ENCODE measurements at places on chromosomes 13 and 19.

DNA sequence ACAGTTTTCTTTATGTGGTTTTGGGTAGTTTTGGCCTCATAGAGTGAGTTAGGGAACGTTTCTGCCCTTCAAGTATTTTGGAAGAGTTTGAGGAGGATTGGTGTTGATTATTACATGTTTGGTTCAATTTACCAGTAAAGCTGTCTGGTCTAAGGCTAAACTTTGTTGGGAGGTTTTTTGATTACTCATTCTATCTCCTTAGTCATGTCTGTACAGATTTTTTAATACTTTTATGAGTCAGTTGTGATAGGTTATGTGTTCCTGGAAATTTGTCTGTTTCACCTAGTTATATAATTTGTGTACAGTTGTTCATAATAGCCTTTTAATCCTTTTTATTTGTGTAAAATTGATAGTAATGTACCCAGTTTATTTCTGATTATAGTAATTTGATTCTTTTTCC lies 20.4 kb downstream of the RNF17 start:
- no peak for DNase-seq

DNA sequence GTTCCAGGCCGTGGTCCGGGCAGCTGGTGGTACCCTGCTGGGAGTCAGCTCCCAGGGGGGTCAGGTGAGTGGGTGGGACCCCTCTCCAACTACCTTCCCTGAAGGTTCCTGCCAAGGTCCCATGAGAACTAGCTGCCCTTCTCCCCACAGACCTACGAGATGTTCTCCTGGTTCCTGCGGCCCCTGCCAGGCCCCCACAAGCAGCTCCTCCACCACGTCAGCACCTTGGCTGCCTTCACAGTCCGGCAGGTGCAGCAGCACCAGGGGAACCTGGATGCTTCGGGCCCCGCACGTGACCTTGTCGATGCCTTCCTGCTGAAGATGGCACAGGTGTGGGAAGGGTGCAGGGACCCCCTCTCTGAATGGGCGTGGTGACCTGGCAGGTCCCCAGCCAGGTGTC lies 5.5 kb downstream of the CYP2S1 start:
- DNase-seq = no peak

GRCh38 chr13:110964229-110965037 lies 49.6 kb upstream of the ANKRD10 start:
- no peak for DNase-seq

GRCh38 chr19:9863759-9864158 lies 28.6 kb downstream of the PIN1 start:
- DNase-seq = no peak

DNA sequence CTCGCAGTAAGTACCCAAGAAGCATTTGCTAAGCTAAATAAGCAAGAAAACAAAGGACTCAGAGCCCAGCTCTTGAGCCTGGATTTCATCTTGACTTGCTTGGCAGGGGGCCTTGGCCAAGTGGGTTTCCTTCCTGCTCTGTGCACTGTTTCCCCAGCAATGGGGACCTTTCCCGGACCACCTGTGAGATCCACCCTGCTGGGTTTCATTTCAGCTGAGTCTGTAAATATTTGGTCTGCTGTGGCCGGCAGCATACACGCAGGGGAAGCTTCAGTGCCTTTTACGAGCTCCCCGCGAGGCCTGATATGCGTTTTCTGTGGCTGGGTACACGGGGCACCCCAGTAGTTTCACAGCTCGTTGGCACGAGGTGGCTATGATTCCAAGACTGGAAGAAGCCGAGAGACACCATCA lies 12.4 kb upstream of the TINCR start:
- DNase-seq = no peak

DNA sequence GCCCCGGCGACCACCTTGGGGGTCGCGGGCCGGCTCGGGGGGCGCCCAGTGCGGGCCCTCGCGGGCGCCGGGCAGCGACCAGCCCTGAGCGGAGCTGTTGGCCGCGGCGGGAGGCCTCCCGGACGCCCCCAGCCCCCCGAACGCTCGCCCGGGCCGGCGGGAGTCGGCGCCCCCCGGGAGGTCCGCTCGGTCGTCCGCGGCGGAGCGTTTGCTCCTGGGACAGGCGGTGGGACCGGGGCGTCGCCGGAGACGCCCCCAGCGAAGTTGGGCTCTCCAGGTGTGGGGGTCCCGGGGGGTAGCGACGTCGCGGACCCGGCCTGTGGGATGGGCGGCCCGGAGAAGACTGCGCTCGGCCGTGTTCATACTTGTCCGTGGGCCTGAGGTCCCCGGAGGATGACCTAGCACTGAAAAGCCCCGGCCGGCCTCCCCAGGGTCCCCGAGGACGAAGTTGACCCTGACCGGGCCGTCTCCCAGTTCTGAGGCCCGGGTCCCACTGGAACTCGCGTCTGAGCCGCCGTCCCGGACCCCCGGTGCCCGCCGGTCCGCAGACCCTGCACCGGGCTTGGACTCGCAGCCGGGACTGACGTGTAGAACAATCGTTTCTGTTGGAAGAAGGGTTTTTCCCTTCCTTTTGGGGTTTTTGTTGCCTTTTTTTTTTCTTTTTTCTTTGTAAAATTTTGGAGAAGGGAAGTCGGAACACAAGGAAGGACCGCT lies 729 bp downstream of the STK11 start:
- DNase-seq = no peak

- peak; percentile 88 for DNase-seq
Measured at GRCh38 chr19:29404951-29405727, 120.7 kb upstream of the VSTM2B start.

DNA sequence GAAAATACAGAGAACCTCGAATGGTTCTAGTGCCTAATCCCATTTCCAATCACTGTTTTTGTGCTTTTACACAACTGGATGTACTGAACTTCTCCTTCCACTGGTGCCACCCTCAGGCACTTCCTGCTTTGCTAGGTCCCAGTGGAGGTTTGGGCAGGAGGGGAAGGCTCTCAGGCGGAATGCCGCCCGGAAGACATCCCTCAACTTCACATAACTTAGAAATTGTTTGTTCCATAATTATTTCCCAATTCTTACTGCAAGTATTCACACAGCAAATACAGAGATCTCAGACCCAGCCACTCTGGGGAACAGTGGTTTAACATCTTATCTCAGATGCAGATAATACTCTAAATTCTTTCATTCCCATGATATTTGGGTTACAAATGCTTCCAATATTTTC lies 195.7 kb upstream of the IPO5 start:
- DNase-seq = no peak

GRCh38 chr19:32404933-32405430 lies 588 bp upstream of the DPY19L3 start:
- DNase-seq = no peak

DNA sequence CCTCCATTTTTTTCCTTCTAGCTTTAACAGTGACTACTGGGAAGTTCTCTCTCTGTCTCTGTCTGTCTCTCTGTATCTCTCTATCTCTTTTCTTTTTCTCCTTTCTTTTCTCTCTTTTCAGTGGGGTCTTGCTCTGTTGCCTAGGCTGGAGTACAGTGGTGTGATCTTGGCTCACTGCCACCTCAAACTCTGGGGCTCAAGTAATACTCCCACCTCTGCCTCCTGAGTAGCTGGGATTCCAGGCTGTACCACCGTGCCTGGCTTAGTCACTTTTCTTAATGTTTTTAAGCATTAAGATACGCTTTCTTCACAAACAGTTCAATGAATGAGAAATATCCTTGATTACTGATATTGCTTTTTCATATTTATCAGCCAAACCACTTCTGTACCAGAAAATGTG lies 13.1 kb downstream of the PCCA start:
- DNase-seq = no peak

- DNase-seq = no peak
Measured at GRCh38 chr13:71017607-71018006, 849.4 kb downstream of the DACH1 start.

DNA sequence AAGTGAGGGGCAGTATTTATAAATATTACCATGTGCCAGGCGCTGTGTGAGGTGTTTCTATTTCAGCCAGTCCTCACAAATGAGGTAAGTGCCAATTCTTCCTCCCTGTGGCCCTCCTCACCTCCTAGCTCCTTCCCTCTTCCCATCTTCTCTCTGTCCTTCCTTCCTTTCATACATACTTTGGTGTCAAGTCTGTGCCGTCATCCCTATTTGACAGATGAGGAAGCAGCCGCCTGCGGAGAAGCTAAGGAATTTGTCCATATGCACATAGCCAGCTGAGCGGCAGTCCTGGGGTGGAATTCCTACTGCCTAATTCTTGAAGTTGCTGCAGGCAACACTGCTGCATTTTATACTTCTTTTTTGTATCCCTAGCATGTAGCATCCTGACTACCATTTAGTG lies 150.8 kb downstream of the B3GLCT start:
- no peak for DNase-seq

DNA sequence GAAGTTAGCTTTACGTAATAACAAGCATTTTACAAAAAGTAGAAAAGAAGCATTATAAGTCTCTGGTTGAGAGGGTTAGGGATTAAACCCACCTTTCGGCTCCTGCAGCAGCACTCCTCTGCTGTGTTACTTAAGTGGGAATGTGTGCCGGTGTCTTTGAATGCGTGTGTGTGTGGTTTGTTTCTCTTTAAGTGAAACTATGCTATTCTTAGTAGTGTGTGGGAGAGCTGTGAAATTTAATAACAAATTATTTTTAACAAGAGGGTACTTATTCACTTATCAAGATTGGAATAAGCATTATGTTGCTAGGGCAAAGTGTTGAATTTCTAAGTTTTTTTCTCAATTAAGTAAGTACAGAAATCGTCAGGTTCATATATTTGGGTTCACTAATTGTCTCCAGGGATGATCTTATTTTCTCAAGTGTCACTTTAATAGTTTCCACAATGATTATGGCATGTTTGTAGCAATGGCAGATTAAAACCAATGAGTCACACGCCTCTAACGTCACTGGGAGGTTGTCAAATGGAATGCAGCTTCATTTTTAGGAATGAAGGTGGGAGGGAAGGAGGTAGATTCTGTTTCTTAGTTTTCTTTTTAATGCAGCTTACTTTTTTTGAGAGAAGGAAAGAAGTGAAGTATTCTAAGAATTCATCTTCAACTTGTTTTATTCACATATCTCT lies 151.3 kb downstream of the LMO7 start:
- DNase-seq = no peak

DNA sequence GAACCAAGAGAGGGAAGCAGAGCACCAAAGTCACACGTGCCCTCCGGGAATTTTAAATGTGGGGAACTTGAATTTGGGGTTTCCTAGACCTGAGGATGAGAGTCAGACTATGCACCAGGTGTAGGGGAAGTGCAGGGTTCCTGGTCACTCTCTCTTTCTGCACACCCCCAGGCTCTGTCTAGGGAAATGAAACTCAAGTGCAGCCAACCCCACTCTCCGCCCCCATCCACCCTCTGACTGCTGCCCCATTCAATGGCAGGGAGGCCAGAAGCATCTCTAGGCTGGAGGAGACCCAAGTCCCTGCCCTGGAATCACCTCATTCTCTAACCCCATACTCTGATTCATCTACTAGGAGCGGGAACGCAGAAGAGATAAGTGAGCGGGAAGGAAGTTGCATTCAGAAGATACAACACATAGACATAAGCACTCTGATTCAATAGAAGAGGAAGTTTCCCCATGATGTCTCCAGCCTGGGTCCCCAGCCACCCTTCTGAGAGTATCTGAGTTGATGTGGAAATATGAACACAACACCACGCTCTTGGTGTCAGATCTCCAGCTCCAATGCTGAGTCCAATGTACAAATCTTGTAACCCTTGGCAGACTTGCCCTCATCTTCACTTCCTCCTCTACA lies 4.7 kb upstream of the SIGLEC14 start:
- no peak for DNase-seq

GRCh38 chr13:102571075-102571474 lies 25.7 kb upstream of the TPP2 start:
- DNase-seq = no peak

DNA sequence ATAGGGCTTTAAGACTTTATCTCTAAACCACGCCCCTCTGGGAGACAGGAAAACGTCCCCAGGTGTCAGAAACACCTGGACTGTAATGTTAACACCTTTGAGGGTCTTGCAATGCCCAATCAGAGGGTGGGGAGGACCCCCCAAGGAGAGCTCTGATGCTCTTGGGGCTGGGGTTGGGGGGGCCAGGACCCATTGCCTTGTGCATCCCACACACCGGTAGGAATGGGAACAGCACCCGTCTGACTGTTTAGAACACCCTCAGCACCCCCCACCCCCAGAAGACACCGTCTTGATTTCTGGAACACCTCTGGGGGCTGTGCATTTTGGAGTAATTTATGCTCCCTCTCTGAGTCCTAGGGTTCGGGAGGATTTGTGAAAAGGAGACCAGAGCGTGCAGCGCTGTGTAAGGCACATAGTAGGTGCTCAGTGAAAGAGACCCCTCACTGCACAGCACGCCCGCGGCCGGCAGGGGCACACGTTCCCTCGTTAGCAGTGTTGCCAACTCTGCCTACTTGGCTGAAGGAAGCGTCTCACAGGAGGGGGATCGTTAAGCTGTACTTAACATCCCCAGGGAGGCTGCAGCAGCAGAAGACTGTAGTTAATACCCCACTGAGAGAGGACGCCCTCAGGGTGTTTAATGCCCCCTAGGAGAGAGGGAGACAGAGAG lies 2.8 kb upstream of the ERFL start:
- DNase-seq = no peak

- no peak for DNase-seq
Measured at GRCh38 chr13:46114613-46115012, 9.8 kb upstream of the CPB2 start.

DNA sequence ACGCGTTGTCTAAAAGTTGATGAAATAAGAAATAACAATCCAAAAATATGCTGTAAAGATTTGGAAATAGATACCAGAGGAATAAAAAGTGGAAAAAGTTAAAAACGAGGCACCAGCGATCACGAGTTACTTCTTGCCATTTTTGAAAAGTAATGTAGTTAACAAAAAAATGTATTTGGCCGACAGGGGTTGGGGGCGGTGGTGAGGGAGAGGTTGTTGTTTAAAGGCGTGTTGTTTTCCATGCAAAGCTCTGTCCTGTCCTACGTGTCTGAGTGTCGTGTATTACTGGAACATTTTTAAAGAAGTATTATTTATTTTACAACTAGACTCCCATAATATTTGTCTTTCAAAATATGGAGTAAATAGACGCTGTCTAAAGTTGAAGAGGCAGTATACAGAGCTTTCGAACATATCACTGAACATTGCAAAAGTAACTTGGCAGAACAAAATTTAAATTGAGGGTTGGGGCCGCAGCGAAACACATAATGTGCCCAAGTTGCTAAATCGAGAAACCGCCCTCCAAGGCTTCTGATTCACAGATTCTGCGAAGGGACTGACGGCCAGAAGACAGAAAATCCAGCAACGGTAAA lies 823 bp downstream of the FBXO17 start:
- no peak for DNase-seq

GRCh38 chr19:14916848-14917247 lies 24.4 kb upstream of the OR7C2 start:
- no peak for DNase-seq

GRCh38 chr13:108681986-108682575 lies 52.7 kb downstream of the MYO16 start:
- DNase-seq = no peak

Data from NCI-H446 (cell line).